ENCODE measurements at places on chromosomes 12 and 14. TPM values are rescaled to one million over a fixed set of nuclear protein-coding genes. Genes with fewer than 3 reads are reported as not detected.

Gene C14orf93
- 11.0 TPM for total RNA-seq

Gene BMAL2
- 12.9 TPM for total RNA-seq

Gene CCDC177
- total RNA-seq = 8.6 TPM

Gene CMA1
- total RNA-seq = not detected

Gene IL31
- not detected for total RNA-seq

Gene CLBA1
- 8.5 TPM for total RNA-seq

Gene OAS2
- total RNA-seq = 0.12 TPM

Gene RIN3
- 0.22 TPM for total RNA-seq

Gene PDE3A
- 0.47 TPM for total RNA-seq

Gene NYNRIN
- 15.5 TPM for total RNA-seq

Gene TAMALIN
- total RNA-seq = 7.4 TPM

Gene TCP11L2
- 8.8 TPM for total RNA-seq

Gene LLPH
- 6.0 TPM for total RNA-seq
